NCI-H748 treated with DMSO at 0.1 percent for 48 hours (cell line): ENCODE measurements at places on chromosomes 7 and 10.

- DNase-seq: no peak
Observed at GRCh38 chr7:133303931-133304330, 51.1 kb downstream of the EXOC4 start.

DNA sequence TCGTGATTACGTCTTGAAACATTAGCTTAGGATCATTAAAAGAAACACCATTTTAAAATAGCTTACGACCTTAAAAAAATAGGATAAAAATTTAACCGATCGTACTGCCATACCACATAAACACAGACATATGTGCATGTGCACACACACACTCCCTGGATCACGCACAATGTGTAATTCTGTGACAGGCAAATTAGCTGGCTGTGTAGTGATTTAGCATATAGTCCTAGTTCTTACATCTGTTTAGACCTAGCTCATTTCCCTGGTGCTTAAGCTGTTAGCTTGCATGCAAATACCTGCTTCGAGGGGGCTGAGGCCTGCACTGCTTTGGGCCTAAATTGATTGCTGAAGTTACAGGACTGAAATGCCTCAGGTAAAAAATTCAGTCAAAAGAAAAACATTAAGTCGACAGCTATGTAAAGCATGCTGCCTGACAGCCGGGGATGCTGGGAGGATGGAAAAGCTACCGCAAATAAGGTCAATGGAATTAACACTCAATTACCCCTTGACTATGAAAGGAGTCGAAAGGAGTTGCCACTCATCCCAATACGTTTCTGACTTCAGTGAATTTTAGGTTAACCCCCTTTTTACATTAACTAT lies 267.1 kb upstream of the FZD8 start:
- no peak for DNase-seq

DNA sequence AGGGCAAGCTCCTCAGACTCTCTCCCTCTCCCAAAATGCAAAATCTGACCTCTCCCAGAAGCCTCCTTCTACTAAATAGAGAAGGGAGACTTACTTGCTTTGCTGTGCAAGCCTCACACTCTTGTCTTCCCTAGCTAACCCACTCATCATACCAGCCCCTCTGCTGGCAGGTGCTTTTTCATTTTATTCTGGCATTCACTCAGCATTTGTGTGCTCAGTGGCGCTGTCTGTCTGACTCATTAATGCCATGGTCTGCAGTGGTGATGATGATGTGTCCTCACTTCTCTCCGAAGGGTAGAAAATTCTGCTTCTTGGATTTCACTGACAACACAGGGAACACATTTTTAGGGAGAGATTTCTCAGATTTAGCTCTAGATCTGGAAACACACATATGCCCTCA lies 22.0 kb upstream of the BTRC start:
- DNase-seq: no peak

DNA sequence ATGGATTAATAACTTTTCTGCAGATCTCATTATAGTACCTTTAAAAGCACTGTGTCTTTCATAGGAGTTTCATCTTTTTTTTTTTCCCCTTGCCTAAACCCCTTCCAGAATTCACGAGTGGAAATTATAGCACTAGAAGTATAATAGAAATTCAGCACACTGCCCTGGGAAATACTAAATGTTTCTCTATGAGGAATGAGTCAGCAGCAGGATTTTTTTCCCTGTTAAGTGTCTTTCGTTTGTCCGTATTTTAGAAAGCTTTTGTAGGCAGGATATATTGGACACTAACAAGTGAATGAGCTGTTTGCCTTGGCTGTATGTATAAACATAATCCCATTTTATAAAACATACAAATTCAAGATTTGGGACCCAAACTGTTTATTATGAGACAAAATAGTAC lies 105.8 kb downstream of the EXOC4 start:
- no peak for DNase-seq

DNA sequence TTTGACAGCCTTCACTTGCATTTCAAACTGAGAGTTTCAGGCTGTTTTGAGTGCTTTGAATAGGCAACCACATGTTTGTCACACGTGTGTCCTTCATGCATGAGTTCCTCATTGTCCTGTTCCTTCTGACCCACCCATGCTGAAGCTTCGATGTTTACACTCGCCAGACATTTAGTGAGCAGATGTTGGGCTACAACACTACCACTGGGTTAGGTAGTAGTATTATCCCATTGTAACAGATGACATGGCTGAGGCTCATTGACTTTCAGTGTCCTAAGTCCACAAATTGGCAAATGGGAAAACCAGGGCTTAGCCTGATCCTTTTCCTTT lies 456.1 kb downstream of the PHTF2 start:
- no peak for DNase-seq

- no peak for DNase-seq
Observed at GRCh38 chr7:73443548-73444255, 10.1 kb downstream of the FZD9 start.

GRCh38 chr7:69204943-69205342 lies 393.3 kb upstream of the AUTS2 start:
- DNase-seq: no peak

DNA sequence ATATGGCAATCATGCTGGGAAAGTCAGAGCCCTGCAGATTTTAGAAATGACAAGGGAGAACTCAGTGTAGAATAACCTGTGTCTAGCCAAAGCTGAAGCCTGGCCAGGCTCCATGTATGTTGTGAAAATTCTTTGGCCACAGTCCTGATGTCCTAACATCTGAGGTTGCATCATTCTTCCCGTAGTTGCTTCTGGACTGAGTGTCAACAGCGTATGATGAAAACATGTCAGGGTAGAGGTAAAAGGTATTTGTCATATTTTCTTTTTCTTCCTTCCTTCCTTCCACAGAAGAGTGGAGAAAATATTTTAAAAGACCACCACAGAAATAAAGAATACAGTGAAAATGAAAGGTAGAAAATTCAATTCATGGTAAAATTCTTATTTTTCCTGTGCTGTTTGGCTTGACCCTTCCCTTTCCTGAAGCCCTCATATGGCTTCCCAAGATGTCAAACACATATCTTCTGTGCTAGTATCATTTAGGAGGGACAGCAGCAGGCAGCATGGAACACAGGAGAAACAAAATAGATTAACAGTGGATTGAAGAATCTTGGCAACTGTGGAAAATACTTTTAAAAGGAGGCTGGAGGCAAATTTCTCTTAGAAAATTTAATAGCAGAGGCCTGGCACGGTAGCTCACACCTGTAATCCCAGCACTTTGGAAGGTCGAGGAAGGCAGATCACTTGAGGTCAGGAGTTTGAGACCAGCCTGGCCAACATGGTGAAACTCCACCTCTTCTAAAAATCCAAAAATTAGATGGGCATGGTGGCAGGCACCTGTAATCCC lies 18.9 kb upstream of the NRBF2 start:
- no peak for DNase-seq

- DNase-seq: no peak
Observed at GRCh38 chr10:96820765-96821164, 11.3 kb upstream of the LCOR start.

DNA sequence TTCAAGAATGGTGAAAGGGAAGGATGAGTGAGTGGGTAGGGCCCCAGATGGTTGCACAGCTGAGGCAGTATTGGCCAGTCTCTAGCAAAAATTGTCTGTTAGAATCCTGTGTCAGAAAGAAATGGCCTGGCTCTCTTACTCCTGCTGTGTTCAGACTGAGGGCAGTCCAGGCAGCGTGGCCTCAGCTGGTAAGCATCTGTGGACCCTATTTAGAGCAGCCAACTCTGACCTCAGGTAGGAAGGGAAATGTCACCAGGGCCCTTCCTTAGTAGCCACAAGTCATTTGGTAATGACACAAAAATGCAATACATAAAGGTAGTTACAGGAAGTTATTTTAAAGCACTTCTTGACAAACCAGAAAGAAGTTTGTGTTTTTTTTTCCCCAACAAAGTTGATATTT lies 1194.7 kb downstream of the CNTNAP2 start:
- DNase-seq: no peak

DNA sequence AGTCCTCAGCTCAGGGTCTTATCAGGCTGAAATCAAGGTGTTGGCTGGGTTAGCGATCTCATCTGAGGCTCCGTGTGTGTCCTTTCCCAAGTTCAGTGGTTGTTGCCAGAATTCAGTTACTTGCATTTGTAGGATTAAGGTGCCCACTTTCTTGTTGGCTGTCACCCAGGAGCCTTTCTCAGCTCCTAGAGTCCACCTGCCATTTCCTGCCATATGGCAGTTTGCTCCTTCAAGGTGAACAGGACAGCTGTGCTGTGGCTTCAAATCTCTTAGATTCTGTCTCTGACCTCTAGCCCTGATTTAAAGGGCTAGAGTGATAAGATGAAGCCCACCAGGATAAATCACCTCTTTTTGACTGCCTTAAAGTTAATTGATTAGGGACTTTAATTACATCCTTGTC lies 1.0 kb upstream of the HIF1AN start:
- no peak for DNase-seq

GRCh38 chr7:53383131-53383530 lies 347.7 kb downstream of the POM121L12 start:
- DNase-seq: no peak

GRCh38 chr10:132925071-132925561 lies 17.3 kb downstream of the CFAP46 start:
- no peak for DNase-seq

DNA sequence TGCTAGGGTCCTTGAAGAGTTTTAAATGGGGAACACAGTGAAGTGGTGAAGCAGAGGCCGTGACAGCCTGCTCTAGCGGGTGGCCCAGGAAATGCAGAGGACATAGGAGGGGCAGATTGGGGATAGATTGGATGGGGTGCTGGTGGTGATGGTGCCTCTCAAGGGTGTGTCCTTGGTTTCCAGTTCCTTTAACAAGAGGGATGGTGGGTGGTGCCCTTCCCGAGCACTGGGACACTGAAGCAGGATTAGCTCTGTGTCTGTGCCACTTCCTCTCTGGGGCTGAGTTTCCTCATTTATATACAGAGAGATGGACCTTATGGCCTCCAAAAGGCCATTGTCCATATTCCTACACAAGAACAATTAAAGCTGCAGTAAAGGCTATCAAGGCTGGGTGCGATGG lies 285.5 kb downstream of the TCF7L2 start:
- no peak for DNase-seq

DNA sequence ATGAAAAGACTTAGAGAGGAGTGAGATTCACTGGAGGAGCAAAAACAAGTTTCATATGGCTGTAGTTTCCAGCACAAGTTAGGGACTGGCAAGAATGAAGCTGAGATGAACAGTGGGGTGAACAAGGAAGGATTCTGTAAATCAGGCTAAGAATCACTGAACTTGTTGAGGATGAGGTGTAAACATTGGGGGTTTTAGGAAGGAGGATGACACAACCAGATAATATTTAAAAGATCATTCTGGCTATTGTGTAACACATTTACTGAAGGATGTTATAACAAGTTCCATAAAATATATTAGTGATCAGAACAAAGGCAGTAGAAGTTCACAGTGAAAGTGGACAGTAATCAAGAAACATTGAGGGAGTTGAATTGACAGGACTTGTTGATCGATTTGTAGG lies 68.9 kb downstream of the CD36 start:
- DNase-seq: no peak

- no peak for DNase-seq
Observed at GRCh38 chr10:133461841-133462240, 8.1 kb downstream of the SCART1 start.

DNA sequence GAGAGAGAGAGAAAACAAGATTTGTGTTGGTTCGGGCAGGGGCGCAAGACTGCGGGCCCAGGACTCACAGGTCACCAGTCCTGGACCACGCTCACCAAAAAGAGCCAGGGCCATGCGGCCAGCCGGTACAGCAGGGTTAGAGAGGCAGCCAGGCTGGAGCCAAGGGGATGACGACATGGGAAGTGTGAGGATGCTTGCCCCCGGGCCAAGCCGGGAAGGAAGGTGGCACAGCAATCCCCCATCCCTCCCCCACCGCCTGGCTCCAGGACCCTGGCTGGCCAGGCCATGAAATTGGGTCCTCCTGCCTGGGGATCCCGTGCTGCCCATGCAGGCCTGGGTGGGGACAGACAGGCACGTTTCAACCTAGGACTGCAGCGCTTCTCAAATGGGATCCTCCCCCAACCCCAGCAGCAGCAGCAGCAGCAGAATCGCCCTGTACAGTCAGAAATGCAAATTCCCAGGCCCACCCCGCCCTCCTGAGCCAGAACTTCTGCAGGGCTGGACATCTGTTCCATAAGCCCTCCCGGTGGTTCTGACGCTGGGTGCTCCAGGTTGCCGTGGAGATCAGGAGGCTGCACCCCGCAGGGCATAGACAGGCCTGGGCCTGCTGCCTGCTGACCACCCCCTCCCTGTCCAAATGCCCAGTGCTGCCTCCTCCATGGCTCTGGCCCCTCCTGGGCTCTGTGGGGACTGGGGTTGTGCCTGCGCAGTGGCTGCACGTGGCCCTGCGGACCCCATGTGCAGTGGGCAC lies 35.0 kb downstream of the YKT6 start:
- no peak for DNase-seq

DNA sequence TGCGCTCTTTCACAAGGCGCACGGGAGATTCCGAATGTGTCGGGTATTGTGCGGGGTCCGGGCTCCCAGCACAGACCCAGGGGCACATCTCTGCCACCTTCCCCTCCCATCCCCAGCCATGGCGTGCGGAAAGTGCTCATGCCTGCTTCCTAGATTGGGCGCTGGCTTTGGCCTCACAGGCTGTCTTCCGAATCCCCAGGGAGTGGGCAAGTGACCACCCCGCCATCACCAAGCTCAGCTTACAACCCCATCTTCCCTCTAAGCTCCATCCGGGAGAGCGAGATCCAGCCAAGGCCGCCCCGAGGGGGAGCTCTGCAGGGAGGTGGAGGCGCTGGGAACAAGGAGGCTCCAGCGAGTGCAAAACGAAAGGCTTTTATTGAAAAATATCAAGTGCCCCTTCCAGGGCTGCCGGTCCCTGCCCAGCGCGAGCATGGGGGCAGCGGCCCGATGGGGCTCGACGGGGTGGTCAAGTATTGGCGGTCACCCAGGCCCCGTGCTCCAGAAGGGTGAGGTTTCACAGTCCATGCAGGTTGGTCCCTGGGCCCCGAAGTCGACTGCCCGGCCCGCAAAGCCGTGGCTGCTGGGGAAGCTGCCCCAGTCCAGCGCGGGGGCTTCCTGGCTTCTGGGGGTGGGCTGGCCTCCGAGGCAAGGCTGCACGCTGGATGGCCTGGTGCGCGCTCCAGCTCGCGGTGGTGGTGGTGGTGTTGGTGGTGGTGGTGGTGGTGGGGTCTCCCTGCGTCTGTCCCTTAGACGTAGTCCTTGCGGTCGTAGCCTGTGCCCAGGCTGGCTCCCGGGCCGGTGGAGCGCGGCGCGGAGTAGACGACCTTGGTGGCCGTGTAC lies 1.2 kb downstream of the CLDN3 start:
- DNase-seq: no peak

- DNase-seq: no peak
Observed at GRCh38 chr10:79127151-79127961, 58.6 kb downstream of the ZMIZ1 start.

GRCh38 chr10:62653254-62653653 lies 151.3 kb upstream of the ADO start:
- DNase-seq: no peak

- no peak for DNase-seq
Observed at GRCh38 chr7:46229409-46229808, 308.3 kb upstream of the IGFBP3 start.

- no peak for DNase-seq
Observed at GRCh38 chr7:135147341-135147898, 452 bp upstream of the TMEM140 start.
